Erythroblast (primary cell): ENCODE measurements at places on chromosomes 3 and 15.

DNA sequence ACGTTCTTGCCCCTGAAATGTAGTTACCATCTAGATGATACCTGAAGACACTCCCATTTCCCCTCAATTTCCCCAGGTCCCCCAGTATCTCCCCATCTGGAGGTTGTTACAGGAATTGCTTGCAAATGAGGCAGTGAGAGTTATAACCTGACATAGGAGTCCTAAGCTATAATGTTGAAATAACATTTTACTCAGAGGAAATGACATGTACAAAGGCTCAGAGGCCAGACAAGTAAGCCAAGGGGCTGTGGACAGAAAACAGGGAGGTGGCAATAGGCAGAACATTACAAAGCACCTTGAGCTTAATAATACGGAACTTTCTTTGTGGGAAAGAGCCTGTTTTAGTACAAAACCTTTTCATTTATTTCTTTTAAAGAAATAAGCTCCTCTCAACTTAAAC, 171.9 kb downstream of the FRMD5 start:
- no peak for DNase-seq

DNA sequence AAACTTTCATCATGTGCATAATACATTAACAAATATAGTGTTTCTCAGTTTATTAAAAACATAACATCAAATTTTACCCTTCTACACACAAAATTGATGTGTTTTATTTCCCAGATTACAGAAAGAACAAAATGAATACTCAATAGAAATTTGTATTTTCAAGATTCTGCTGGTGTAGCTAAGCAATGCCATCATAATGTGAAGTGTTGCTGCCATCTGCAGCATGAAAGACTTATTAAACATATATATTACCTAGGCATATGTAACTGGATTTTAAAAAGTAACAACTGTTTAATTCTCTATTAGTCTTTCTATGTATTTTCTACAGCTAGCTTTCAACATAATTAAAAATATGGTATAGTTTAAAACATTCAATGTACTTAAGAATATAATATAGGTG, 27.5 kb downstream of the PLSCR5 start:
- DNase-seq = peak; percentile 56

DNA sequence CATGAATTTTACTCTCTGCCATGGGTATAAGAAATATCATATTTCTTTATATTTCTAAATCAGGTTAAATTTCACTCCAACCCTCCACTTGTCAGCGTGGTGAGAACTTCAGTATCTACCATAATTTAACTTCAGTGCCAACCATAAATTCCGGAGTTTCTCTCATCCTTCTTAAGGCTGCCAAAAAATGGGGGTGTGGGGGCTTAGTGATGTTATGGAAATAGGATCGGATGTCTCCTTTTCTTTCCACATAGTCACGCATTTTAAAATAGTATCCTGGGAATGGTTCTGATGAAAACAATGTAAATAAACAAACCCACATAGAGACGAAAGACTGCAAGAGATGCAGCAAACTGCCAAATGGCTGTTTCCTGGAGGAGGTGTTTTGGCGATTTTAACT, 12.9 kb upstream of the FAM3D start:
- DNase-seq = no peak

GRCh38 chr3:134808835-134809234, 13.8 kb downstream of the EPHB1 start:
- DNase-seq = no peak

DNA sequence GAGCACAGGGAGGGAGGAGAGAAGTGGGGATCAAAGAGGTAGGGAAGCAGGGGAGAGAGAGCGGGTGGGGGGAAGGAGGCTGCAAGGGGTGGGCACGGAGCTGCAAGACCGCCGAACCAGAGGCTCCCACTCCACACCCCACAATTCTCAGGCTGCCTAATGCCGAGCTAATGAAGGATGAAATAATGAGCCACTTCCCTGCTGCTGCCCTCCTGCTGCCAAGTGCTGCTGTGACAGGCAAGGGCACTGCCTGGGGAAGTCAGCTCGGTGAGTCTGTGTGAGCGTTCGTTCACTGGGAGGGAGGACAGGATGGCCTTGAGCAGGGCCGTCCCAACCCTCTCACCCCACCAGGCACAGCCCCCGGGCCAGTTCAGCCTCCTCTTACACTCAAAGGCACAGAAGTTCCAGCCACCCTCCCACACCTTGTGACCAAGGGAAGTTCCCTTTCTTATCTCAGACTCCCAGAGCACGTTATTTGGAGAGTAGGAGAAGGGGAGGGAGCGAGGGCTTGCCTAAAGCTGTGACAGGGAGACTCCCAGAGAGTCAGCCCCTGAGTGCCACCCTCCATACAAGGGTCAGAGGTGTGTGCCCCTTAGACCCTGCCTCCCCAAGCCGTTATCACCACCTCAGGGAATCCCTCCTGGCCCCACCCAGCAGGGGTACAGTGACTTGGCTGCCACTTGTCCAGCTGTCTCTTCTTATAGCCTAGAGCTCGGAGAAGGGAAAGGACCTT, 12.4 kb downstream of the GLYCTK start:
- DNase-seq = peak; percentile 76

DNA sequence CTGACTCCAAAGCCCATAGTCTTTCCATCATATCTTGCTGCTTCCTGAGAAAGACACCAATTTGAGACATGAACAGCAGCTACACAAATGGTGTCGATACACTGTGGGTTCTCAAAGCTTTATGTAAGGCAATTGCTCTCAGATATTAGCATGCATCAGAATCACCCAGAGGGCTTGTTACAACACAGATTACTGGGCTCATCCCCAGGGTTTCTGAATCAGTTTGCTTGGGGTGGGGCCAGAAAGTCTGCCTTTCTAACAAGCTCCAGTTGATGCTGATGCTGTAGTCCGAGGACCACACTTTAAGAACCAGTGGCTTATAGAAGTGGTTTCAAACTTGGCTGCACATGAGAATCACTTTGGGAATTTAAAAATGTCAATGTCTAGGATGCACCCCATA, 86.5 kb downstream of the SEMA6D start:
- no peak for DNase-seq

GRCh38 chr3:178001670-178002101, 534.5 kb upstream of the KCNMB2 start:
- no peak for DNase-seq

DNA sequence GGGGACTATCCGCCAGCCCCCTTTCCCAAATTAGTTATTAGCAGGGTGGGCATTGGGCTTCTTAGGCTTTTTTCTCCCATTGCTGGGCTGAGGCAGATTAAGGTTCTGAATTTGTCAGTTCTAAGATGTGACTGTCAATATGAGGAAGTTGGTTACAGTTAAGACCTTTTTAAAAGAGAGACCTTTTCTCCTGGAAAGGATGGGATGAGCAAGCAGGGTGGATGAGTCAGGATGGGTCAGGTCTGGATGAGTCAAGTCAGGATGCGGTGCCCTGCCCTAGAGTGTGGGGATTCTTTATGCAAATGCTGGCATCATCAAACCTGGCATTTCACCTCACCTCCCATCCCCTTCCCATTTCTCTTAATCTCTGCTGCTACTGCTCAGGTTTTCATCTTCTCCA, 1.9 kb downstream of the AEN start:
- DNase-seq = peak; percentile 79

DNA sequence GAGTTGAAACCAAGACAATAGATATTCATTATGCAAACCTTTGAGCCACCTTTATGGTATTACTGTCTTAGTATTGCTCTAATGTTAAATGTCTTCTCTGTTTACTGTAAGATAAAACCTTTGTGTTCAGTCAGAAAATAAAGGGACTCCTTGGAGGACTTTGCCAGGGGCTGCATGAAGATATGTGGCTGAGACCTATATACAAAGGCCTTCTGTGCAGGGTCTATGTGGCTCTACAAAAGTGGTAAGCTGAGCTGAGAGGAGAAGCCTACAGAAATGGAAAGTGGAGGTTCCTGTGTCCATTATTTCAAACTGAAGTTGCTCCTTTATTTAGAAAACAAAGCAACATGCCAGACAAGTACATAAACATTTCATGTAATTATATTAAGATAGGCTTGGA, 131.5 kb downstream of the FNDC3B start:
- DNase-seq = no peak

GRCh38 chr3:30161375-30161774, 445.0 kb upstream of the TGFBR2 start:
- no peak for DNase-seq

DNA sequence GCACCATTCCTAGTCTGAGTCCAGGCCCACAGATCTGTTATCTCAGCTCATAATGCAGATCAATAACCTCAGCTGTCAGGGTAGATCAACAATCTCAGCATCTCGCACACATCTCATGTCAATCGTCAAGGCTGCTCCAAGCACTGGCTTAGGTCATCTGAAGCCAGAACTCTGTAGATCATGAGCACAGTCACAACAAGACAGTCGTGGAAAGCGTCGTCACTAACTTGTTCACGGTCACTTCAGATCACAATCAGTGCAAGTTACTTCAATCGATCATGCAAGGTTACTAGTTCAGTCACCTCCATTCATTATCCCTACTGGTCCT, 71.8 kb downstream of the RBPMS2 start:
- DNase-seq = no peak

GRCh38 chr15:88571852-88572259, 25.4 kb upstream of the DET1 start:
- DNase-seq = no peak

DNA sequence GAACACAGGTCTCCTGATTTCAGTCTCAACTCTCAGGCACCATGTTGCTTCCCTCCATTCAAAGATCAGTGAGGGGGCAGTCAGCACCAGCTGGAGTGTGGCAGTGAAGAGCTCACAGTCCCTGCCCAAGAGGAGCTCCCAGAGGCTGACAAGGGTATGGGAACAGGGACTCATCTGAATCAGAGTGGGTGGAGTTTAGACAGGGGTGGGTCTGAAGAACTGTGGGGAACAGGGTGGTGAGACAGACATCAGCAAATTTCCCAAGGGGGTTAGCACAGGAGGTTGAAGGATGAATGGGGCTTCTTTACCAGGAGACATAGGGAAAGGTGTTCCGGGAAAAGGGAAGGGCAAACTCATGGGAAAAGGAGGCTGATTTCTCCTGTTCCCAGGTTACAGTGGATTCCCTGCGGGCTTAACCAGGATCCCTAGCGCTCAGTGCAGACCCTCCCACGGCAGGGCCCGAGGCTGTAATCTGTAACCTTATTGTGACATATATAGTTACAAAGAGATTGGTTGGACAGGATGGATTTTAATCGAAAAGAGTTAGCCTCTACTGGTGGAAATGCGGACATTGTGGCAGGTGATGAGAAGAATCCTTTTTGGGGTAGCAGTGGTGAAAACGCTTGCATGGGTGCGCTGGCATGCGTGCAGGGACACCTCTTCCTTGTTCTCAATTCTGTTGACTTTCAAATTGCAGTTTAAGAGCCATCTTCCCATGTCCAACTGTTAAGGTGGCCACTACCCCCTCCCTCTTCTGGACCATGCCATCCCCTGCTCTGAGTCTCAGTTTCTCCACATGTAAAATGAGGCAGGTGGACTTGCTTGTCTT, 160.3 kb downstream of the SMAD6 start:
- no peak for DNase-seq

GRCh38 chr15:75149867-75150709, 51.6 kb upstream of the C15orf39 start:
- peak; percentile 73 for DNase-seq

DNA sequence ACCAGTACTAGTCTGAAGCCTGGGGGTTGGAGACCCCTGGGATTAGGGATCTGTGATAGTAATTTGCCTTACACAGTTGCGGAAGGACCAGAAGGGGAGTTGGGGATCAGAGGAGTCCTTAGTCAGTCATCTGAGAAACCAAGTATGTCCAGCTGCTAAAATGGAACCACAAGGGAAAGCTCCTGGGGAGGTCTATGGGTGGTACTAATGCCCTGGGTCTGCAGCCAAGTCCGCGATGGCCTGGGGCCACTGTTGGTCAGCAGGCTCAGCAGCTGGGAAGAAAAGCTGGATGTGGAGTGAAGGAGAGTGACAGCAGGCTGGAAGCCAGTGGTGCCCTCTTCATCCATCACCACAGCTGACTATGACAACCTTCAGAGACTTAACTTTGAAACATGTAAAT, 2.2 kb upstream of the ANKDD1A start:
- DNase-seq = no peak

DNA sequence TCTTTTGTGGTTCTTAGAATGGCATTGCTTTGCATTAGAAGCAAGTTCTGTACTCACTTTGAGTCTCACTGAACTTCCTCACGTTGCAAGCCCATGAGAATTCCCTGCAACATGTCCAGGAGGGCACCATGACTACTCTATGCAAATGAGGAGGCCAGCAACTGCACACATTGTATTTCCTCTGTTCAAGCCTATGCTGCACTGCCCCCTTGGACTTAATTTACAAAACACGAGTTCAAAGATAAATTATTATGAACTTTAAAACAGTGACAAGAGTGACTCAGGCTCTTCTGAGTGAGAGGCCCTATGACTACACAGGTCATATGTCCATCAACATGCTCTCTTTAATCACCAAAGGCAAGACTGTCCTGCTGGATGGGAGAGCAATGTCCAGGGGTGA, 484.2 kb upstream of the ATP11B start:
- DNase-seq = no peak

DNA sequence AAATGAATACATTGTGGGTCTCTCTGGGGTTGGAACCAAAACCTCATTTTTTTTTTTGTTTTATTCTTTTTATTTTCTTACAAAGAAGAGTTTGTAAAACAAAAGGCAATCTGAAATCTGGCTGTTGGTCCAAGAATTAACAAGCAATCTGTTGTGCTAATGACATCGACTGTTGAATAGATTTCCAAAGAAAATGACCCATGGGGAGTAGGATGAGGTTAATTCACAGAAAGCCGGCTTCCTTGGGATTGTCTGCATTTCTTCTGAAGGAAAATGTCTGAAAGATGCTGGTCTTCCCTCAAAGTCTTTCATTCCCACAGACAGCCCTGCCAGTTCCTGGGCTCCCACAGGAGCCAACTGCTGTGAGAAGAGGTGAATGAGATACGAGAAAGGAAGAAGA, 92.9 kb downstream of the LRRC3B start:
- no peak for DNase-seq

DNA sequence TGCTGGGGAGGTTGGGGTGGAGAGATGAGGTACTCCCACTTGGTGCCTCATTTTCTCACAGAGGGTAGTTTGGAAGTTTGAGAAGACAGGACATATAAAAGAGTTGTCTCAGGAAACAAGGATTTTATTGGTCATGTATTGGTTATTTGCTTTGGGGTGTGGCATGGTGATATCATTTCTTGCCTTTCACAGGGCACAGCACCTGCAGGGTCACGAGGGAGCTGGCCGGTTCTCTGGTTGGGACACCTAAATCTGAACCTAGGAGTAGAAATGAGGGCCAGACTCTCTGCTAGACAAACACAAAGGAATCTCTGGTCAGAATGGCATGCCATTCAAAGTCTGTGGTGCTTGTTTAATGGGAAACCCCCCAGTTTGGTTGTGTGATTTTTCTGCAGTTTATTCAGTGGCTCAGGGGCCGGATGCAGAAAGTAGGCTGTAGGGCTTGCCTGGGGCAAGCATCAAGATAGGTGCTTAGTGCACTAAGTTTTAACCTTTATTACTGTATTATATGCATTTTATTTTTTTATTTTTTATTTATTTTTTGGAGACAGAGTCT, 237.7 kb upstream of the EIF1B start:
- no peak for DNase-seq
